ENCODE measurements at places on chromosomes 6 and 20.

DNA sequence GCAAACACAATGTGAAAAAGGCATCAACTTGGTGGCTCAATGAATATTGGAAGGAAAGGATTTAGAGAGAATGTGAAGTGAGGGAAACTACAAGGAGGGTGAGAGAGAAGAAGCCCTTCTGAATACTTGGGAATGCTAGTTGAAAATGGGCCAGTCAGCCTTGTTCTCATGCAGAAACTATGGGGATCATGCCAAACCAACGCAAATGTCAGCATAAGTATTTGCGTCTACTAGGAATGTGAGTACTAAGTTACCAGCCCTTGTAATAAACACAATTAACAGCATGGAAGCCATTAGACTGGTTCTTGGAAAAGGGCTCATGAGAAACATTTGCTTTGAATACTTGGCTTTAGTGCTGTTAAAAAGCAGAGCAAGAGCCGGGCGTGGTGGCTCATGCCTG lies 54.9 kb upstream of the AIG1 start:
- no peak for DNase-seq

DNA sequence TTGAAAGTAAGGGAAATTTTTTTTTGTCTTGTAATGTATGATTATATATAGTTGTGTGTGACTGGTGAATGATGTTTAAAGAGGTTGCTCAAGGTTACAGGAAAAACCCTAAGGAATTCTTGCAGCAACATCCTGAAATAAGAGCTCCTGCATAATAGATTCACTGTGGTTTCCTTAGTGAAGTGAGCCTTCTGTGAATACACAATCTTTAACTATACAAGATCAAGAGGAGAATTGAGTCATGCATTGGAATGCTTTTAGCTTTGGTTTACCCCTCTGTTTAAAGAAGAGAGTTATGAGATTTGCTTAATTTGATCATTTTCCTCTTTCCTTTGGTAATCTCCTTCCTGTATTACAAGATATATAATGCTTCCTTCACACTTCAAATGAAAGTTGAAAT lies 141.6 kb upstream of the EYA4 start:
- DNase-seq: no peak

GRCh38 chr6:45613656-45614055 lies 235.9 kb upstream of the SUPT3H start:
- no peak for DNase-seq

DNA sequence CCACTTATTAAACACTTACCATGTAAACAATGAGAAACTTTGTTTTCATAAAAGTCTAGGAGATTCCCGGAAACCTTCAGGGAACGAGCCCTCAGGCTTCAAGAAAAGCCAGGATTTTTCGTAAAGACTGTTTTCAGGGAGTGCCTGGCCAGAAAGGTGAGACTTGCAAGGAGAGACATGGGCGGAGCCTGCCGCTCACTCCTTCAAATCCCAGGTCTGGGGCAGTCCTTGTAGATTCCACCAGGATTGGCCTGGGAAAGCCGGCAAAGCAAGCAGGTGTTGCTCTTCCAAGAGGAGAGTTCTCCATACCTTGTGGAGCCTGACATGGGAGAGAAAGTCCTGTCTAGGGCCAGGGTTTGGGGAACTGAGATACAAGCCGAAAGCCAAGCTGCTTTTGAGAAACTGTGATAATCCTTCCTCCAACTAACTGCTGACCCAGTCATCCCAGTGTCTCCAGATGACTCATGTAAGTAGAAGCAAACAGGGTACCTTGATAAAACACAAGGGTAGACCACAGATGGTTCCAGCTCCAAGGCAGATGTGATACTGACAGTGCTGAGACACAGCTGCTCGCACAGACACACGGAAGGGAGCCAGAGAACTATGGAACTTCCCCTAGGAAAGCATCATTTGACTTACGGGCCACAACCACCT lies 69.4 kb upstream of the NAA20 start:
- DNase-seq: no peak

DNA sequence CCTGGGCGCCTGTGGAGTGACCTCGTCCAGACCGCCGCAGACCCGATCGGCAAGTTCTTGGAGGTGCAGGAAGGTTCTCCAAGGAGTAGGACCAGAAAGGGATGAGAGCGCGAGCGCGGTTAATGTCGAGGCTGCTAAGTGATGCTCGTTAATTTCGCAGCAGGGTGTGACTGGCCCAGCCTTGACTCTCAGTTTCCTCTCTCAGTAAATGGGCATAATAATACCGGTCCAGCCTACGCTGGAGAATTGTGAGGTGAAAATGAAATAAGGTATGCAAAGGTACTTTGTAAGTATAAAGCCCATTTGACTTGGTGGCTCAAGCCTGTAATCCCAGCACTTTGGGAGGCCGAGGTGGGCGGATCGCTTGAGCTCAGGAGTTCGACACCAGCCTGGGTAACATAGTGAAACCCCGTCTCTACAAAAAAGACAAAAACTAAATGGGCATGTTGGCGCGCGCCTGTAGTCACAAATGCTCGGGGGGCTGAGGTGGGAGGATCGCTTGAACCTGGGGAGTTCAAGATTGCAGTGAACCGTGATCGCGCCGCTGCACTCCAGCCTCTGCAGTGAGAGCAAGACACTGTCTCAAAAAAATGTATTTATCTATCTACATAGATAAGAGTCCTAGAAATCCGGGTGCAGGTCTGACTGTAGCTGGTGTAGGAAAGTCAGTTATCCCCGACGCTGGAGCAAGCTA lies 634 bp upstream of the BTBD9 start:
- no peak for DNase-seq

DNA sequence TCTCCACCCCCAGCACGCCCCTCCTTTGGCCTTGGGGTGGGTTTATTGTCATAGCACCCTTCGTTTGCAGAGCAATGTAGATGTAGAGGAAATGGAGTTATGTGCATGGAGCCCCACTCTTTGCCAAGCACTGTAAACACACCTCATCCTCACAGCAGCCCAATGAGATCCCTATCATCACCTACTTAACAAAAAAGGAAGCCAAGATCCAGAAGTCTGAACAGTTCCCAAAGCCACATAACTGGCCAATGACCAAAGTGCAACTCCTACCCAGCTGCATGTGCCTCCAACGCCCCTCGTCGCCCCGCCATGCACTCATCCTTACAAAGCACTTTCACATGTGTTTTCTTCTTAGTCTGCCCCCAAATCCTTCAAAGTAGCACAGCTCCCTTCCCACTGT lies 21.8 kb upstream of the FOXQ1 start:
- no peak for DNase-seq

- DNase-seq: no peak
These were observed 9.9 kb upstream of the PI16 start for GRCh38 chr6:36944650-36945049.

DNA sequence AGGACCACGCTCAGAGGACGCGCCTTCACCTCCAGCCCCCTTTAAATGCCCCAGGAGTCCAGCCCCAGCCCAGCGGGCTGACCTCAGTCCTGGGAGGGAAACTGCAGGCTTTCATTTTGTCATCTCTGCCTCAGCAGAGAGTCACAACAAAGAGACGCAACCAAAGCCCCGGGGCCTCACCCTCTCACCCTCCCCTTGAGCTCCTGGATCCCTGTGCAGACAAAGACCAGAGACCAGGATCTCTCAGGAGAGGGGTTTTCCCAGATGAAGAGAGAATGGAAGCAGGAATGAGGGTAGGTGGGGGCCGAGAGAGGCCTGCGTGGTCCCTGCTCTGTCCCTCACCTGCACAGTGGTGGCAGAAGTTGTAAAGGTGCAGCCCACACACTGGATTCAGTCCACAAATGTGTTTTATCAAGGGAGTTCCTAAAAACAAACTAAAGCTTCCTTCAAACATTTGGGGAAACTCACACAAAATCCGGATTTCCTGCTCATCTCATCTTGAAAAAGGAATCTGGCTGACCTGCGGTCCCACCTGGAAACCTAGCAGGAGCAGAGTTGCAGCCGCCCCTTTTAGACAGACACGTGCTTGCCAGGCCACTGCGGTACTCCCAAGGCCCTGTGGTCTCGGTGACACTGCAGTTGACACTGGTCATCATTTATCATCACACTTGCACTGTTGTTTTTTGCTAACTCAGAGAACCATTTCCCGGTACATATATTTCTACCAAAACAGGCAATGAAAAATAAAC lies 27.1 kb downstream of the PTGIS start:
- no peak for DNase-seq

DNA sequence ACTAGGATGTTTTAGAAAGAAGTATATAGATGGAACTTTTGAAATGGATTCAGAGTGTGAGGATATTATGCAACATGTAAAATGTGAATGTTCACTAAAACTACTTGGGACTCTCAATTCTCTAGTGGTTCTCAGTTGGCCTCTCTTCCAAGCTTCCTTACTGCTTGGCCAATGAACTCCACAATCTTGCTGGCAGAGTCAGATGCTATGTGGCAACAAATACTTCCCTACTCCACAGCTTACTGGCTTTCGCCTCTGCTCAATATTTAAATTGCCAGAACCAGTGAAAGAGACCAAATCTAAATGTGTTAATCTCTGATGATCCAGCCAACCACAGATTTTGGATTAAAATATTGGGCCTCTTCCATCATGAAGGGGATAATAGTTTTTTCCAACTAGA lies 138.4 kb downstream of the HTR1B start:
- DNase-seq: no peak

DNA sequence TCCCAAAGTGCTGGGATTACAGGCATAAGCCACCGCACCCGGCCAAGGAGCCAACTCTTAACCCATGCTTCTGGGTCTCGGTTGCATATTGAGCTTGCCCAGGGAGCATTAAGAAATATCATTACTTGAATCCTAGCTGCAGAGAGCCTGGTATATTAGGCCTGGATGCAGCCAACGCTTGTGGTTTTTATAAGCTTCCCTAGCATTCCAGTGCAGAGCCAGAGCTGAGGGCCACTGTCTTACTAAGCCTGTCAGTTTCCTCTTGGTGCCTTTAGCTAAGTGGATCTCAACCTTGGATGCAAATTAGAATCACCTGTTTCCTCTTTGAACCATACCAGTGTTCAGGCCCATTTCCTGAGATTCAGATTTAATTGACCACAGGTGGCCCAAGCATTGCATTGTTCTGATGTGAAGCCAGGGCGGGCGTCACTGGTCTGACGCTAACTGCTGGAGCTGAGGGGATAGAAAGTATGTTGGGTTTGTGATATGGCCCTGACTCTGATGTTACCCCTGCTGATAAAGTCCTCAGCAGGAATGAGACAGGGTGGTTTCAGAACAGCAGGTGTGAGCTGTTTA lies 76.3 kb downstream of the BTBD3 start:
- no peak for DNase-seq

DNA sequence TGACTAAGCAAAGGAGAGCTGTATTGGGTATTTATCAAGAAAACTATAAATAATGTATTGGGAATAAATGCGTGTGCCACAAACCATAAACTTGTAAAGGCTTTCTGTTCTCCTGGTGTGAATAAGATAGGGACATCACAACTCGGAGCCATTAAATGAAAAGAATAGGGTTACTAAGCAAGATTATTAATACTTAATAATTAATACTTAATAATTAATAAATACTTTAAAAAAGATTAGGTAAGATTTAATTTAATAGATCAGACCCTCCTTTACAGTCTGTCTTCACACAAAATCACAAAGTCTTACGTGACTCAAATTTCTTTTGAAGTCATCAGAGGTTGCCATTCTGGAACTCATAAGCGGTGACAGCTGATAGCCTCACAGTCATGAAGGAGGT lies 648.9 kb downstream of the PRKN start:
- DNase-seq: no peak

GRCh38 chr6:39347906-39348585 lies 25.5 kb upstream of the KCNK16 start:
- DNase-seq: peak; percentile 72

GRCh38 chr20:34363465-34364222 lies 571 bp downstream of the ITCH start:
- DNase-seq: no peak

GRCh38 chr6:2768696-2769095 lies 3.5 kb downstream of the WRNIP1 start:
- DNase-seq: no peak

GRCh38 chr6:167575158-167575696 lies 250.3 kb downstream of the TTLL2 start:
- no peak for DNase-seq

DNA sequence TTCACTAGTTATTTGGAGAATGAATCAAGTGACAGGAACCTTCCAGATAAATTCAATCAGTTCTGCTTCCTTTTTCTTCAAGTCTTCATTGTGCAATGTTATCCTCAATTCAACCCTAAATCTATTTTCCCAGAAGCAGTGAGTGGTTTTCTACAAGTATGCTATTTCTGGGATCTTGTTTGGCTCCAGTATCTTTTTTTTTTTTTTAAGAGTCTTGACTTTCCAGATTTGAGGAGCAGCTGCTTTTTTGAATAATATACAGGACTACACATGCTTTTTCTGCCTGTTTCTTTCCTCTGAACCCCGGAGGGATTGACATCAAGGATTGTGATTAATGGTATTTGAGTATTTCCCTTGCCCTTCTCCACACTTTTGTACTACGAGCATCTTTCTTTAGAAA lies 339.2 kb upstream of the JAG1 start:
- DNase-seq: no peak

DNA sequence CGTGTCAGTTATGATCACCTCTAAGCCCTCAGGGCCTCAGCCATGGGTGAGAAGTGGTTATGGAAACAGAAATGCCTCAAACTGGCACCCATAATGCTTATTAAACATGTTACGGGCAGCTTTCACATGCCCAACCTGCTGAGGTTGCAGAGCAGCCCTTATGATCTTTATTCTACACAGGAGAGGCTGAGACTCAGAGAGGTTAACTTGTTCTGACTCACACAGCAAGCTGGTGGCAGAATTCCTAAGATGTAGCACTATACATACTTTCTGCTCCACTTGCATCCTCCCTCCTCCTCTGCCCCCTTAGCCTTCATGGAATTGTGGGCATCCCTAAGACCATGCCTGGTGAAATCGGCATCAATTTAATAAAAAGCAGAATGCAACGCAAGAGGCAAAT lies 34.7 kb upstream of the IGF2R start:
- no peak for DNase-seq

- peak; percentile 59 for DNase-seq
These were observed at the start of gene SCRT2 for GRCh38 chr20:675453-676314. TSS of gene SCRT2 (minus strand) at chr20:675802. CDS start at chr20:675601, 201 bp downstream.

DNA sequence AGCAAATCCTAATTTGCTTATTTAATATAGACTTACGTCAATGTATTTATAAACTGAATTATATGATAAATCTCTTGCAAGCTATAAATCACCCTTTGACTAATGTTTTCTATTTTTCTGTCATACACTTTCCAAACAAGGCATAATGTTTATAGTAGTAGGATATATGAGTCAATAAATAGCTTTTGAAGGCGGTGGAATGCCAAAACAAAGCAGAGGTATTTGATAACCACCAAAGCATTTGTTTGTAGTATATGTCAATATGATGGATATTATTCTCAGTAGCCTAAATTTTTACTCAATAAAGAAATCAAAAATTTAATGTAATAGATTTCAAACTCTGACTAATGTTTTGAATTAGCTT lies 1354.6 kb downstream of the HACE1 start:
- DNase-seq: no peak

GRCh38 chr20:58818586-58819285 lies 32.0 kb downstream of the GNAS-AS1 start:
- peak; percentile 47 for DNase-seq

- DNase-seq: no peak
These were observed 627.3 kb downstream of the UTRN start for GRCh38 chr6:144912474-144912873.

All from activated CD4-positive, CD25-positive, alpha-beta regulatory T cell treated with anti-CD3 and anti-CD28 coated beads, Interleukin-2, amount 50 U/mL, for 72 hours (primary cell).